ENCODE measurements at places on chromosomes 7 and 10.

- DNase-seq, result no peak
These were observed 214.1 kb downstream of the TFEC start for GRCh38 chr7:115816318-115816974.

DNA sequence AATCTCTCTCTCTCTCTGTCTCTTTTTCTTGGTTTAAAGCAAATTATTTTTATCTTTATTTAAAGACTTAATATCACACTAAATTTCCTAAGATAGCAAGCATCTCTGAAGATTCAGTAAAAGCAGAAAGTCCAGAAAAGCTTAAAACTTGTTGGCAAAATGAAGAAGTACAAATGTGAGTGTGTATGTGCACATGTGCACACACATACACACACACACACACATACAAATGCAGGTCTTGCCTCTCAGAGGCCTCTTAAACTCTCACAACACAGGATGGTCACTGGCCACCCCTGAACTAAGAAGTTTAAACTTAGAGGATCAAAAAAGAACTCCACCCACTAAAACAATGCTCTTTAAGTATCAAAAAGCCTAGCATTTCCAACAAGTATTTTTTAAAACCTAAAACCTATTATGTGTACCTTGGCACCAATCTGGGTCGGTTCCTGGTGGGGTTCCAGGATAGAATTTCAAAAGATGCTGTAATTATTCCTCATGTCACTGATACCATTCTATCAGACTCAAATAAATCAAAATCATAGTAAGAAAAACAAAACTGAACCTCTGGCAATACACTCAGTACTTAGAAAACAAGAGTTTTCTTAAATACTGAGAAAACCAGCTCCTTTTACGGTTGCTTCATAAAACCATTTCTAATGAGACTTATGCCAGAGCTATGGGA lies 55.0 kb downstream of the SORBS1 start:
- DNase-seq, result no peak

DNA sequence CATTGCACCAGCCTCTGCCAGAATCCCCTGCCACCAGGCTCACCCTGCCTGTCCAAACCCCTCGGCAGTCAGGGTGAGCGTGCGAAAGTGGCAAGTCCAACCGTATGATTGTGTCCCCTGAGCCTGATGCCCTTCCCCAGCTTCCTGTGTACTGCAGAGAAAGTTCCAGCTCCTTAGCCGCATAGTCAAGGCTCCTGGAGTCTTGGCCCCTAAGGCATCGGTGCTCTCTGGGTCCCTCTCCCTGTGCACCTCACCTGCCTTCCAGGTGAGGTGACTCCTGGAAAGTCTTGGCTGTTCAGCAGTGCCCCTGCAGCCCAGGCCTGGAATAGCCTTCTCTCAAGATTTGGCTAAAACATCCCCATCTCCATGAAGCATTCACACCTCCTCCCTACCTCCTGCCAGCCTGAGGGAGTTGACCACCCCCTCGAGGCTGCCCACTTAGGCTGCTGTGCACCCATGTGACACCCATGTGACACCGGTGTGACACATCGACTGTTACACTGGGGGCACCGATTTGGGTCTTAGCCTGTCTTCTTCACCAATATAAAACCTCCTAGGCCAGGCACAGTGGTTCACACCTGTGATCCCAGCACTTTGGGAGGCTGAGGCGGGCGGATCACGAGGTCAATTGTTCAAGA lies 56.1 kb upstream of the ELN start:
- no peak for DNase-seq

DNA sequence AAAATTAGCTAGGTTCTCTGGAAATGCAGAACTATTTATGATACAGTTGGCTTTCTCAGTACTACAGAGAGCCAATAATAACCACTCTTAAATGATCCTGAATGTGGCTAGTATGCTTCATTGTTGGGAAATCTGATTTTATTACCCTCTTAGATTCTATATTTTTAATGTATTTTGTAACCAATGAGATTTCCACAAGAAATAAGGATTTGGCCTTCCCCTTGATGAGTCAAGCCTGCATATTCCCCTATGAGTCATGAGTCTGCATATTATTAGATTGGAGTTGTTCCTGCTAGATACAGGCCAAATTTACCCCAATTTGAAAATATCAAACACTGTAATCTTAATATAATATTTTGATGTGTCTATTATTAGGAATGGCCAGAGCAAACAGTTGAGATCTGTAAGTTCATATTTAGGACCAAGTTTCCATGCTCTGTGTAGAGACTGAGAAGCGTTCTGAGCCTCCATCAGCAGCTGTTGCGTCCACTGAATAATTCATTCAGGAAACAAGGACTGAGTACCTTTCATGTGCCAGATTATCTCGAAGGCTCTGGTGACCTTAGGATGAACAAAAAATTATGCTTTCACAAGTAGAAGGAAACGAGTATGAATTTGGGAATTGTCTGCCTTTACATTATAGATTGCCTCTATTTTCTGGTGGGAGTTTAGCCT lies 793.4 kb downstream of the NRG3 start:
- no peak for DNase-seq

DNA sequence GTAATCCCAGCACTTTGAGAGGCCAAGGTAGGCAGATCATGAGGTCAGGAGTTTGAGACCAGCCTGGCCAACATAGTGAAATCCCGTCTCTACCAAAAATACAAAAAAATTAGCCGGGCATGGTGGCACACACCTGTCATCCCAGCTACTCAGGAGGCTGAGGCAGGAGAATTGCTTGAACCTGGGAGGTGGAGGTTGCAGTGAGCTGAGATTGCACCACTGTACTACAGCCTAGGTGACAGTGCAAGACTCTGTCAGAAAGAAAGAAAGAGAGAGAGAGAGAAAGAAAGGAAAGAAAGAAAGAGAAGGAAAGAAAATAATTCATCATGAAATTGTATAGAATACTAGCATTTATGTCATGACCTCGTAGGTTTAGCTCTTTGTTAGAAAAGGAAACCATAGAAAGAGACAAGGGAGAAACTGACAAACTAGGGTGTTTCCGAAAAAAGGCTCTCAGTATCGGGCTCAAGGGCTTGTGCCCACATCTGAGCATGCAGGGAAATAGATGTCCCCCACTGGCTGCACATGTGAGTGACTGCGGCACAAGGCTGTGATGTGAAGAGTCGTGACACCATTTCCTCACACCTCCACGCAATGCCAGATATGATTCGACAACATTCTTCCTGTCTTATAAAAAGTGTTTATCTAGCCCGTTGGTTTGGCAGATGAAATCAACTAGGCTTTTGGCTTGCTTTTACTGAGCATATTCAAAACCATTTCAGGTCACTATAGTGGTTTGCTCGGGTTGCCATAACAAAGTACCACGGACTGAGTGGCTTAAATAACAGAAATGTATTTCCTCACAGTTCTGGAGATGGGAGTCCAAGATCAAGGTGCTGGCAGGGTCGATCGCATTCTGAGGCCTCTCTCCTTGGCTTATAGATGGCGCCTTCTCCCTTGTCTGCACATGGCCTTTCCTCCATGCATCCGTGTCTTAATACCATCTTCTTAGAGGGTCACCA lies 2.0 kb downstream of the SRGN start:
- peak; percentile 61 for DNase-seq

- DNase-seq, result no peak
These were observed 41.2 kb downstream of the CH25H start for GRCh38 chr10:89165923-89166322.

- no peak for DNase-seq
These were observed 652.3 kb upstream of the ANKRD30A start for GRCh38 chr10:36473122-36473521.

DNA sequence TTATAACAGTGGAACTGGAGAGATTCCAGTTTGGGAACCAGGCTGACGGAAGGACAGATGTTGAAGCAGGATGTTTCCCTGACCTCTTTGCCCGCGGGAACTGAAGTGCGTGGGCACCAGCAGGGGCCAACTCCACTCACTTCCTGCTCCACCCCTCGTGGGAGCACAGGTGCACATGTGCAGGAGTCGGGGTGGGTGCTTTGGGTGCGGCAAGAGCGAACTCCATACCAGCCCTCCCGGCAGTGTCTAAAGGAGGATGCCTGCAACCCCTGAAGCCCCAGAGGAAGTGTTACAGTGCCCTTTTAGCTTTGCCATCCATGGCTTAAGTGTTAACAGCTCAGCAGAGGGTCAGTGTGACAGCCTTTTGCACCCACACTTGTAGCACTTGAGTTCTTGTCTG lies 27.4 kb upstream of the UBE3C start:
- DNase-seq, result no peak

DNA sequence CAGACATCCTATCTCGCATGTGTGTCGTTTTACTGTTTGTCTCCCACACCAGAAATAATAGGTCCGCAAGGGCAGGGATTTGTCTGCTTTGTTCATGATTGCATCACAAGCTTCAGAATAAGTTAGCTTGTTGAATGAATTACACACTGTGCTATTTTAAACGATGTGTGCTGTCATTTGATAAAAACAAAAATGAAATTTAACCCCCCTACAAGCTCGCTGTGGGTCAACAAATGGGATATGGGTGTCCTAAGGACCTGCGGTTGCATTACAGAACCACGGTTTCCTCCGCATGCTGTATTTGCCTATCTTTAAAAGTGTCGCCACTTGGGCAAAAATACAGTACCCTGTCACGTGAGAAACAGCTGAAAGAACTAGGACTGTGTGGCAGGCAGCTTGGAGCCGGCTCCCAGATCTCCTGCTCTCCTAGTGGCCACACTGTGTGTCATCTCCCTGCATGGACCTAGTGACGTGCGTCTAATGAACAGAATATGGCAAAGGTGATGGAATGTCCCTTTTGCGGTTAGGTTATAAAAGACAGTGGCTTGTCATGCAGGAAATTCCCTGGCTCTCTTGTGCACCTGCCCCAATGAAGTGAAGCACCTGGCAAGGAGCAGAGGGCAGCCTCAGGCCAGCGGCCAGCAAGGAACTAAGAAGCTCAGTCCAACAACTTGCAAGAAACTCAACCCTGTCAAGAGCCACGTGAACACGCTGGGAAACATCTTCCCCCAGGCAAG lies 32.9 kb upstream of the CRYGN start:
- no peak for DNase-seq

DNA sequence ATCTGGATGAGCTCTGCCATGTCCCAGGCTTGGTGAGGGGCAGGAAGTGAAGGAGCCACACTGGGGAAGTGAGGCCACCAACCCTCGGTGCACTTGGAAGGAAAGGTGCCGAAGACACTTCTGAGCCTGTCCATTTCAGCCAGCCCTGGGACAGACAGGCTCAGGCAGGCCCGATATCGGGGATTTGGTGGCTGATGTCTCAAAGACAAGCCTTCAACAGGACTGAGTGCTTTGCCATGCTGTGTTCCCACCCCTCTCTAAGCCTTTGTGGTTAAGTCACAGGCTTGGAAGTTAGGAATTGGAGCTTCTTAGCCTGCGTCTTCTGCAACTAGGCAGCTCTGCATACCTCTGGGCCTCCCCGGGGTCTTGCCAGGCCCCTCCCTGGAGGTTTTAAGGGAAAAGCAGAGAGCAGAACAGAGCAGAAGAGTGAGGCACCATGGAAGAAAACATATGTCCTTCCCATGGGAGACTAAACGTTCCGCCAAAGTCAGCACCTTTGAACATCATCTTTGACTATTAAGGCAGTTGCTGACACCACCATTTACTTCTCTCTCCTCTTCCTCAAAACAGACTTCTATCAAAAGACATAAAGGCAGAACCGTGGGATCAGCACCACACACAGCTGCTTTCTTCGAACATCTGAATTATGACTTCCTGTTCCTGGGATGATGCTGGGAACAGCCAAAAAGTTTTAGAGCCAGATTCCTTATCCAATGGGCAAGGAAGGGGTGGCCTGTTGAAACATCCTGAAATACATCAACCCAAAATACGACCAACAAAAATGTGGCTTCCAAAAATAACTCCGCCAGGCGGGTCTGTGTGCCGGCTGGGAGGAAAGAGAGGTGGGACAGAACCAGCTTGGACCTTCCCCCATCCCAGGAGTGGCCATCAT lies 71.8 kb downstream of the AFAP1L2 start:
- no peak for DNase-seq

GRCh38 chr10:85492684-85493083 lies 873.9 kb downstream of the GRID1 start:
- no peak for DNase-seq

DNA sequence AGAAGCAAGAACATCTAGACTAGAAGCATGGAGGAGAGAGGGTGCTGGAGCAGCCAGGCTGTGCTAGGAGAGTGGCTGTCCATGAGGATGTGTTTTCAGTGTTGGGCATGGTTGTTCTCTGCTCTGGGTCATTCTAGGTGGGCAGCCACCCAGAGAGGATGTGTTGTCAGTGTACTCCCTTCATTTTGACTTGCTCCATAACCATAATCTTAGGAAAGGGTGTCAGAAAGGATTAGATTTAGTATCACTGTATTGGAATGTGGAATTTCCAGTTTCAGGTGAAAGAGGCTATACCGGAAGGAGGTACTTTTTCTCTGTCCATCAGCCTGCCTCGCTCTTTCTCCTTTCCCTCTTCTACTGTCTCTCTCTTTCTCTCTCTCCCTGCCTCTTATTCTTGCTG lies 474.5 kb upstream of the PODXL start:
- DNase-seq, result no peak

DNA sequence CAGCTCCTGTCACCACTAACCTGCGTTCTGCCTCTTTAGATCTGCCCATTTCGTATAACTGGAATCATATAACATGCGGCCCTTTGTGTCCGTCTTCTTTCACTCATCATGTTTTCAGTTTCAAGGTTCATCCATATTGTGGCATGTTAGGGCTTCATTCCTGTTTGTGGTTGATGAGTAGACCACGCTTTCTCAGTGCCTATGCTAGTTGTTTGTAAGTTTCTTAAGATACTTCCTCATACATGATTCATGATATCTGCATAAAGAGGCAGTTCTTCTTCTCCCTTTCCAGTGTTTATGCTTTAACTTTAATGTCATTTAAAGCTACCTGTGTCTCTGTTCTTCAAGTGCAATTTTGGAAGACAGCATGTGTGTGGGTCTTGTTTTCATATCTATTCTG lies 79.5 kb upstream of the FAM20C start:
- DNase-seq, result no peak

- no peak for DNase-seq
These were observed 32.3 kb upstream of the ANTXRL start for GRCh38 chr10:46254467-46254866.

DNA sequence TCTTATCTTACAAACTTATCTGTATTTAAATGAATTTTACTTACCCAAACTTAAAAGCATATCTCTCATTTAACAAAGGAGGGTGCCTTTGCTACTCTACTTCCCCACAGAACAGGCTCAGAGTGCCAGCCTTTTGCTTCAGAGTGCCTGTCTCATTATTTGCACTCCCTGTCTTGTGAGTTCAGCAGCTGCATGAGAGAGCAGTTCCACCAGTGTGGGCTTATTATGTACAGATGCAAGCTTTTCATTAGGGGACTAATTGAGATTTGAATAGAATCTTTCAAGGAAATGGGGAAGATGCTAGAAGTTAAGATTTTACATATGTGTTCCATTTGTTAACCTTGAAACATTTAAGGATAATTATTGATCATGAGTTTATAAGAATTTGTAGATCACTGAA lies 310.2 kb upstream of the LRRN3 start:
- no peak for DNase-seq

GRCh38 chr10:99369551-99369950 lies 40.4 kb downstream of the CNNM1 start:
- DNase-seq, result no peak

- DNase-seq, result no peak
These were observed 240.3 kb downstream of the IPMK start for GRCh38 chr10:58027426-58027825.
